ENCODE measurements at places on chromosomes 2 and 18.

DNA sequence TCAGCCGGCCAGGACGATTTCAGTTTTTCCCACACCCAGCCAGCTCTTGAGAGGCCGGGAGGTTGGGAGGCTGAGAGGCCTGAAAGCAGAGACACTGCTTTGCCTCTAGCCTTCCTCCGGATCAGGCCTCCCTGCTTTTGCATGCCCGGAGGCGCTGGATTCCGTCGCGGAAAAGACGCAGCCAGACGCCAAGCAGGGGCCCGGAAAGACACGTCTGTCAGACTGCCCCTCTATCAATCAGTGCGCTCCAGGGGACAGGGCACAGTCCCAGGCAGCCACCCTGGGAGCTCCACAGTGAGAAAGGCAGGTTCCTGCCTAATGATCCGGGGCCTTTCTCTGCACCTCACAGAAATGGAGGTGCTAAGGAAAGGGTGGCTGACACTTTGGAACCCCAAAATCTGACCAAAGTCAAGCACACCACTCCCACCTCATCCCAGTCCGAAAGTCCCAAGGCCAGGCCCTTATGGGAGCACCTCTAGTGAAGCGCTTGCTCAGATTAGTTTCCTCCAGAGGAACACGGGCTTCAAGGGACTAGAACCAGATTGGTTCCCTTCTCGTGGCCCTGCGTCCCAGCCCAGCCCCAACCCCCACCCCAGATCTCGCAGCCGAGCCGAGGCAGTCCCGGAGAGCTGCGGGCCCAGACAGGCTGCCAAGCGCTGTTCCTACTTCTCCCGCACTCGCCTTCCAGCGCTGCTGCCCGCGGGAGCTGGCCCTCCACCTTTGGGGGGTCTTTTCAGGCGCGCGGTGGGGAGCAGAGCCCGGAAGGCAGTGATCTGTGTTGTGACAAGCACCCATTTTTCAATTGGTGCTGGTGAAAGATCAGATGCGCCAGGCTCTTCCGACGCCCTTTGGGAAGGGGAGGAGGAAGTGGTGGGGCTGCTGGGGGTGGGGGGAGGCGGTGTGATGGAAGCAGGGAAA lies 5.0 kb downstream of the DLX1 start:
- no peak for DNase-seq

GRCh38 chr2:113174376-113174750 lies 592 bp downstream of the PSD4 start:
- no peak for DNase-seq

DNA sequence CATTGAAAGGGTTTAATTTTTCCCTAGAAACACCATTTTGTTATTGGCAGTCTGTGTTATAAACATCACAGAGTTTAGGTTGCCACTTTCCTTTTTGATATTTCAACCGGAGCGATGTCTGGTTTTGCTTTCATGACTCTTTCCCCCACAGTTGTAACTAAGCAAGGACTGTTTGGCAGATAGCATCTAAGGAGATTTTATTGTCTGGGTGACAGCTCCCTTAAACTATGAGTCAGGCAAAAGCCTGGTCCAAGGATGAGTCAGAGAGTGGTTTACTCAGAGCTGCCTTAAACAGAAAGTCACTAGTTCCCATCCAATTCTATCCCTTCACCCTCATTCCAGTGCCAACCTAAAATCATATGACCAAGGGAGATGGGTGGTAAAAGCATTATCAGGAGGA lies 341.6 kb upstream of the VWC2L start:
- peak; percentile 47 for DNase-seq

GRCh38 chr2:136404176-136404575 lies 286.2 kb upstream of the CXCR4 start:
- DNase-seq, result no peak

DNA sequence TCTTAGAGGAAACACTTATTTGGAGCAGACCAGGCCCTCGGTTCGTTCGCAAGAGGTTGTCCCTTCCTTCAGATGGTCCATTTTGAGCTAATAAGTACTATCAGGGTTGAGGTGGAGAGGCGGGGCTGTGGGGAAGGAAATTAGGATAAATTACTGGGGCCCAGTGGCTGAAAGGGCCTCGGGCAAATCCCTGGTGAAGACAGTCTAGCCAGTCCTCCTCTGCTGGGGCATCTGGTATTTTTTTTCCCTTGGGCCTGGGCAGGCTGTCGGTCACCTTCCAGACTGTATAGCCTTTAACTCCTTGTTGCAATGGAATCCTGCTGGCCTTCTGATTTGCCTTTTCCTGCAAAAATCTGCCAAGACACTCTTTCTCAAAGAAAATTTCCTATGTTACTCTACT lies 1.7 kb upstream of the MYO3B start:
- no peak for DNase-seq

GRCh38 chr2:141557329-141558095 lies 573.3 kb downstream of the LRP1B start:
- peak; percentile 99 for DNase-seq

DNA sequence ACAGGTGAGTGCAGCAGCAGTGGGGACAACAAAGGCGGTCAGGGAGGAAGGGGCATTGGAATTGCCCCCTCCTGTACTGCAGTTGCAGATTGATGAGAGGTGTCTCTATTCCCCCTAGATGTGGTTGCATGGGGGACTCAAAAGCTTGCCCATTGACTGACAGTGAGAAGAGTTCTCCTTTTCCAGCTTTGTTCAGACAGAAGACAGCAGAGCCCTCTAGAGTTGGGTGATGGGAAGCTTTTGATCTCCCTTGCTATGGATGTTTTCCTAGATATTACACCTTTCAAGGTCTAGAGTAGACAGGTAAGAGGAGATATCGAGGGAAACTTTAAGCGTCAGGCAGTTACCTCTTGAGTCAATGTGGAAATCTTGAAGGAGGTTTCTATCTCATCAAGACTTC lies 2.9 kb downstream of the PROKR1 start:
- DNase-seq, result no peak

- DNase-seq, result no peak
Observed at GRCh38 chr2:169478339-169478738, 955 bp upstream of the BBS5 start.

All from MV-4-11 (cell line).